ENCODE measurements at places on chromosomes 16 and 17. TPM values are rescaled to one million over a fixed set of nuclear protein-coding genes. Genes with fewer than 3 reads are reported as not detected.

TBX4 gene
- not detected for total RNA-seq

SOX15 gene
- total RNA-seq = 44.4 TPM

CLEC10A gene
- total RNA-seq = 3.7 TPM

ACSM5 gene
- total RNA-seq = 2.9 TPM

SLC52A1 gene
- 0.49 TPM for total RNA-seq

STH gene
- total RNA-seq = not detected

TNFRSF13B gene
- total RNA-seq = not detected

POLDIP2 gene
- 45.9 TPM for total RNA-seq

DPEP3 gene
- not detected for total RNA-seq

Measured in vagina (tissue), 2 donors.